ENCODE measurements at places on chromosomes 1 and 21. TPM values are rescaled to one million over a fixed set of nuclear protein-coding genes. Genes with fewer than 3 reads are reported as not detected.

DNA sequence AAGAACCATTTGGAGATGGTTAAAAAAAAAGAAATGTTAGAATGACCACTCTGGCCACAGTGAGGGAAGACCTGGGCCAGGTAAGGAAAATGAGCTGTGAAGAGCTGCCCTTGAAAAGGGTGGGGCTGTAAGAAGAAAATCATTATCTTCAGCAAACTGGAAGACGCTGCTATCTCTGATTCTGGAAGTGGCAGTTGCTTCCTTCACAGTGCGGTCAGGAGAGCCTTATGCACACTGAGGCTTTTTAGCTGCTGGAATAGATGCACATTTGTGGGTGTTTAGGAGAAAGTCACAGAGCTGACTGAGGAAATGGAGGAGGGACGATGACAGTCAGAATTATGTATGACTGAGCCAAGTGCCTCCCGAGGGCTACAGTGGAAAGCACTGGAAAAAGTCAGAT, 91.6 kb downstream of the TBX19 start:
- no peak for DNase-seq

MAEL gene
- total RNA-seq: not detected

ANXA9 gene
- total RNA-seq: 1.3 TPM

DNA sequence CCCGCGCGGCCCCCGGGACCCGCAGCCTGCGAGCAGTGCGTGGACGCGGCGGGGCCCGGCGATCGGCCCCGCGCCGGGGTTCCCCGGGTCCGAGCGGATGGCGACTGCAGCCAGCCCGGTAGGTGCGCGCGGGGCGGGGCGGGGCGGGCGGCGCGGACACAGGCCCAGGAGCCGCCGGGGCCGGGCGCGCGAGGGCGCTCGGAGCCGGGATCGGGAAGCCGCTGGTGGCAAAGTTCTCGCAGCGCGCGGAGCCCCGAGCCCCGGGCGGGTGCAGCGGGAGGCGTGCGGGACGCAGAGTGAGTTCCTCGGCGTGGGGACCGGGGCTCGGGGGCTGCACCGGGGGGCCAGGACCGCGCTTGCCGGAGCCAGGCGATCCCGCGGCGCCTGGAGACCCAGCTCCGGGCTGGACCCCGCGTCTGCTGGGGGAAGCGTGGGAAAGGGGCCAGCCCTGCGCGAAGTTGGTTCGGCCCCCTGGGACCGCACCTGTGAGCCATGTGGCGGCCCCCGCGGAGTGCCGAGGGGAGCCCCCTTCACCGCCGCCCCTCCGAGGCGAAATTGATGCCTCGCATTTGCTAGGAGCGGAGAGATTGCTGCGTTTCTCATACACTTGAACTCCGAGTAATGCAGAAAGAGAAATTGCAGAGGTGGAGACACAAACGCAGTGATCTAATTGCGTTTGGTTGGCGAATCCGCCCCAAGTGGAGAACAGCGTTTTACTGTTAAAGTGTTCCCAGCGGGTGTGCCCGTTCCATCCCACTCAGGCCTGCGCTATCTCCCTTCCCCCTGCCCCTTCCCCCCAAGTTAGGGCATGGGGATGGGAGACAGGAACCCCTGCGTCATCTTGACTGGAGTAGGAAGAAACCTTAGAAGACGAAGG, 228.9 kb upstream of the TMEM51 start:
- DNase-seq: no peak
